ENCODE measurements at places on chromosomes 1 and 21.

- no peak for DNase-seq
These were observed 41.1 kb upstream of the TNFRSF1B start for GRCh38 chr1:12125422-12126355.

DNA sequence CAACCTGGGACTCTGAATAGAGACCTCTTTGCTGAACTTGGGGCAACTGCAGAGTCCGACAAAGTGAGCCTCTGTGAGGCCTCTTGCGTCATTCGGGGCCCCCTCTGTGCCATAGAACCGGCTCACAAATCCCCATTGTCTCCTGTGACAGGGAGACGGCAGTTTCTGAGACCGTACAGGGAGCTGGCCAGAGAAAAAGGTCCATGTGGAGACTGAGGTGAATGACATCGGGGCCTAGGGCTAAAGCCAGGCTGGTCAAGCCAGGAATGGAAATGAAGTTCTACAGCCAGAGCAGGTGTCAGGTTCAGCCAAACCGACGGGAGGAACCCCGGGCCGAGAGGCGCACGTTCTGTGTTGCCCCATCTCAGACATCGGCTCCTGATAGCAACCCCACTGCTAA lies 37.1 kb upstream of the TRIM67 start:
- no peak for DNase-seq

DNA sequence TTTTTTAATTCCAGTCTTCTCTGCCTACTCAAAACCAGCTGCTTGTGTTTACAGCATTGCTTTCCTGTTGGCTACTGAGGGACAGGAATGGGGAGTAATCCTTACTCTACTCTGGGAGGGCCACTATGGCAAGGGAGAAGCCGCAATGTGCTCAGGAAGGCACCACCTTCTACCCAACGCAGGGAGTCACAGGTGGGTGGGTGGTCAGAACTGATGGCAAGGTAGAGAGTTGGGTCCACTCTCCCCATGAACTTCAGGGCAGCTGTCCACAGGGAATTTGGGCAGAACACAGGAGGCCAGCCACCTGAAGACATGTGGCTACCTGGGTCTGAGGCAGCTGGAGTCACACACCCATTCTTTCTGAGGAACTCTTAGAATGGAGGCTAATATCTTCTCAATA lies 40.5 kb upstream of the HMGB4 start:
- DNase-seq = no peak

GRCh38 chr1:15173863-15174614 lies 20.5 kb downstream of the TMEM51 start:
- DNase-seq = no peak

GRCh38 chr1:93619507-93620171 lies 62.0 kb downstream of the BCAR3 start:
- no peak for DNase-seq

DNA sequence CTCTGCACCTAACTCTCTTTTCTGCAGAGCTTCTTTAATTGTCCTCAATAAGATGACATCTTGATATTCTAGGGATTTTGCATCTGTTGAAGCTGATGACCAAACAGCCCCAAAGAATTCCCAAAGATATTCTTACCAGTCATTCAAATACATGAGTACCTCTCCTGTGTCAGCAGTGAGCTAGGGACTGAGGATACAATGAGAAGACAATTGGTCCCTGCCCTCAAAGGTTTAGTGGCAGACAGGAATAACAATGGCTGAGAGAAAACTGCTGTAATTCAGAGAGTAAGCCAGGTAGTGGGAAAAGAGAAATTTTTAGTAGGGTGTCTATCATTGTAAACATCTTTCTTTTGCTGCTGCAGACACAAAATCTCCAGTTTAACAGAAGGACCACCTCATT lies 5.9 kb downstream of the MCOLN3 start:
- no peak for DNase-seq

GRCh38 chr1:91455896-91456295 lies 44.8 kb upstream of the CDC7 start:
- no peak for DNase-seq

DNA sequence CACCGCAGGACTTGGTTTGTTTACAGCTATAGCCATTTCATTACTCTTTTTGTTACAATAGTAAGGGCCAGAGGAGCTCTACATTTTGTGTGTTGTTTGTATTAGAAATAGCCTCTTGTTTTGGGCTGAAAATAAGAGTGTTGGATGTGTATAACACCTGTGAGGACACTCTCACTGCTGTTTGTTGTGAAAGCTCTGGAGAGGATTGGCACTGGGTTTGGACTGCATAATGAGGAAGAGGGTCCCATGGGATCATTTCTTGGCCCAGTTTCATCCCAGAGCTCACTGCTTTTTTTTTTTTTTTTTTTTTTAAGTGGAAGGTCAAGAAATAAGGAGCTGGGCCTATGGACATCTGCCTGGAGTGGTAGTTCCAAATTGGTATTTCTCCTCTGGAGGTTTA lies 61.6 kb upstream of the KIAA0040 start:
- no peak for DNase-seq

- no peak for DNase-seq
These were observed 12.0 kb downstream of the COQ8A start for GRCh38 chr1:226952118-226952441.

DNA sequence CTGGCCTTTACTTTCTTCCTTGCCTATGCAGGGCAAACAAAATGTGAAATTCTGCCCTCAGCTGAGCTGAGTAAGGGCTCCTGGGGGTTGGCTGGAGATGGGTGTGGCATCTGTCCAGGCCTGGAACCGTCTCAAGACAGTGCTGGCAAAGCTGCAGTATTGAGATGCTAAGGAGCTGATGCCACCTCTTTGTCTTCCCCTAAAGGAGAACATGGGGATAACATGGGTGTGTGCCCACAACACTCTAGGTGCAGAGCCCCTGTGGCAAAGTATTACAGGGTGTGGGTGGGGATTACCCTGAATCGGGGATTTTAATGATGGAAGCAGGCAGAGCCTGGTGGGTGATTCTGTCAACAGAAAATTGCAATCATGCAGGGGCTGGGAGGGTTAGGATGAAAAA lies 2.5 kb upstream of the ST3GAL3 start:
- DNase-seq = no peak

GRCh38 chr1:202154766-202155477 lies 5.5 kb downstream of the PTPN7 start:
- DNase-seq = no peak

GRCh38 chr1:172376431-172376830 lies 44.1 kb upstream of the C1orf105 start:
- no peak for DNase-seq

GRCh38 chr21:17442165-17442564 lies 70.7 kb upstream of the CXADR start:
- DNase-seq = no peak

GRCh38 chr1:90262791-90263190 lies 267.9 kb downstream of the ZNF326 start:
- no peak for DNase-seq

DNA sequence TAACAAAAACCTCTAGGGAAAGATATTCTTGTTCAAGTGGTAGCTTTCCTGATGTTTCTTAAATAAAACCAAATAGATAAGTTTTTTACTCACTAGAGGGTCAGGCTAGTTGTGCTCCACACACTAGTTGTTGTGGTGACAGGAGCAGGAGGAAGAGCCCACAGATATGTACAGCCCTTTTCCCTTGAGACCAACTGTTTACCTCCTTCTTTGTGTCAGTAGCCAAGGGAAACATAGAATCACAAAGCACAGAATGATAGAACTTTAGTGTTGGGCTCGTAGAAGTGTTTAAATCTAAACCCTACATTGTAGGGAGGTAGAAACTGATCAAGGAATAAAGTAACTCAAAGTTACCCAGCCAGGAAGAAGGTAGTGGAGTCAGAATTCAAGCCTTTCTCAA lies 309.0 kb downstream of the CTH start:
- no peak for DNase-seq

DNA sequence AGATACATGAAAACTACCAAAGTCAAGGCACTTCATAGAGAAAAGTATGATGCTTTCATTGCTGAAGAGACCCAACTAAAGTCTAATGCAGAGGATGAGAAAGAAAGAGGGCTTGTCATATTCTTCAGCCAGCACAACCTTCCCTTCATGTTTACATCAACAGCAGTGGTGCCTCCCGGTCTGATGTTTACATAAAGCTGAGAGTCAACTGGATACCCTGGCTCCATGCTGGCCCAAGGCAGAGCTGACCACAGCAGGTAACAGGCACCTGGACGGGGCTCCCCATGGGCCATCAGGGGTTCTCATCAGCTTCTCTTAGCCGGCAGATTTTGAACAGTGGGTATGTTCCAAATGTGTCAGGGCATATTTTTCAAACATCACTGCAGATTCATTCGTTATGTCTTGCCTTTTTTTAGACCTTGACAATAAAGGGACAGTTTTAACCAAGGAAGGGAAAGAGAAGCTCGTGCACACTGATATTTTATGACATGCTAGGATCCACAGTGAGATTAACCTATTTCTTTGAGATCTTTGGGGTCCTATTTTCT lies 117.1 kb downstream of the NRIP1 start:
- no peak for DNase-seq

DNA sequence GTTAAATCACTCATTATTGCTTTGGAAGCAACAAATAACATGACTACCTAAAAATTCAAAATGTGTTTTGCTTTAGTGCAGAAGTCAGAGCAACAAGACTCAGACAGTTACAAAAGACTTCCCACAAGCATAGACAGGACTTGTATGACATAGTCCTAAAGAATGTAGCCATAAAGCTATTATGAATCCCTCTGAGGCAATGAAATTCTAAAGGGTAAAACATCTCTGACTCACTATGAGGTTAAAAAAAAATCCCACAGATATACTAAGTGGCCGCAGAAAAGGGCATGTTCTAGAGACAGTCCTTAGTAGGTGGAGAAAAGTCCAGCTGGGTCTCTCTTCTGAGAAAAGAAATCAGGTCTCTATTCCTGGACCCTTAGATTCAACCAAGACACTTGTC lies 4.9 kb downstream of the PRKAB2 start:
- no peak for DNase-seq

DNA sequence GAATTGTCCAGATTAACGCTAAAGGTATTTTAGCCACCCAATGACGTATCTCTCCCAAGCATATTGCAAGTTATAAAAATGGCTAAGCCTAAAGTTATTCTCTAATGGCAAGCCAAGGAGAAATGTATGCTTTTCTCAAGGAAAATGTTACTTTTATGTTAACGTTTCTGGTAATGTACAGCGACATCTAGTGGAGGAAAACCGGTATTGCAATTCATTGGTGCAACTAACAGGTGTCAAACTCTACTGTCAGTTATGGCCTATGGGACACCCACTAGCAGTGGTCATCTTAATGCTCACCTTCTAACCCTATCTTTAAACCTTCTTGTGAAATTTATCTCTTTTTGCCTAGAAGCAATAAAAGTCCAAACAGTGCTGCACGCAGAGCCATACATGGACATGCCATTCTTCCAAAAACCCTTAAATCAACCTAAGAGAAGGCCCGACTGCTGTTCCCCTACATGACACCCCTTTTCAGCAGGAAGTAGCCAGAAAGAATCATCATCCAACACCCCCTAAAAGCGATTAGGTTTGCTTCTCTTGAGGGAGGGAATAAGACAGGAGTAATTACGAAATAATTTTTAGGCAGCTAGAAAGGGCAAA lies 68.7 kb upstream of the LRIF1 start:
- DNase-seq = peak; percentile 21

DNA sequence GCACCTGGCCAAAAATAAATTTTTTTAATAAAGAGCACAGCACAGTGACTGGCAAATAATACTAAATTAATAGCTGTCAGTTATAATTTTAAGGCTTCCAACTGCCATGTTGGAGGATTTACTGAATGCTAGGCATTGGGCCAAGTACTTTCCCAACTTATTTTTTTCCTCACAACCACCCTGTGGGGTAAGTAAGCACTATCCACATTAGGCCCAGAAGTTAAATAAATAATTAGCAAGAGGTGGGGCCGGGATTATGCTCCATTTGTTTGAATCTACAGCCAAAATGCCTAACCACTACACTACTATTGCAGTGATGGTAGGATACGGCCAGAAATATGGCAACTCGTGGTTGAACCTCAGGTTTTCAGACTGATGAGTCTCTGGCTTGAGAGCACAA lies 4.6 kb upstream of the TRNAU1AP start:
- no peak for DNase-seq

- no peak for DNase-seq
These were observed 67.0 kb upstream of the PDE9A start for GRCh38 chr21:42586406-42586805.

- no peak for DNase-seq
These were observed 4.4 kb upstream of the PIK3C2B start for GRCh38 chr1:204498981-204499380.

GRCh38 chr1:243217349-243217748 lies 37.7 kb downstream of the CEP170 start:
- DNase-seq = no peak

GRCh38 chr1:50278961-50279360 lies 144.3 kb downstream of the DMRTA2 start:
- DNase-seq = no peak

DNA sequence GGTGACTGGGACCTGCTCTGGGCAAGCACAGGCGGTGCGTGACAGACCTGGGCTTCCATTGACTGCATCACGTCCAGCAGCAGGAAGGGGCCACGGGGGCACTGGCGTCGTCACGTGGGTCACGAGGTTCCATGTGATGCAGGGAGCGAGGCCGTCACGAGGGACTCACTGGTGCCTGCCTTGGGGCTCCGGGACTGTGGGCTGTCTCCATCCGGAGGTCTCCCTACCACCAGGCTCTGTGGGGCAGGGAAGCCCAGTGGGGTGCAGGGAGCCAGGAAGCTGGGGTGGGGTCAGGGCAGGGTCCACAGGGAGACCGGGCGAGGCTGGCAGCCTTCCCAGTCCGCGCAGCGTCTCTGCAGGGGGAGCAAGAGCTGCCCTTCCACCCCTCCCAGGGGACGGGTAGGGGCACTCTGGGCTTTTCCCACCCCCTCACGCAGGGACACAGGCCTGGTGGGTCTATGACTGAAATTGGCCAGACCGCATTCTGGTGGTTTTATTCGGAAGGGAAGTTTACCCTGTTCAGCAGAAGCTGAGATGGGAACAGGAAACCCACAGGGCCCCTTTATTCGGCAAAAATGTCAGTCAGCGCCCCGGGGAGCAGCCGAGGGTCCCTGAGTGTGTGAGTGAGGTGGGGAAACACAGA lies 416 bp upstream of the TNFRSF14 start:
- DNase-seq = peak; percentile 96

DNA sequence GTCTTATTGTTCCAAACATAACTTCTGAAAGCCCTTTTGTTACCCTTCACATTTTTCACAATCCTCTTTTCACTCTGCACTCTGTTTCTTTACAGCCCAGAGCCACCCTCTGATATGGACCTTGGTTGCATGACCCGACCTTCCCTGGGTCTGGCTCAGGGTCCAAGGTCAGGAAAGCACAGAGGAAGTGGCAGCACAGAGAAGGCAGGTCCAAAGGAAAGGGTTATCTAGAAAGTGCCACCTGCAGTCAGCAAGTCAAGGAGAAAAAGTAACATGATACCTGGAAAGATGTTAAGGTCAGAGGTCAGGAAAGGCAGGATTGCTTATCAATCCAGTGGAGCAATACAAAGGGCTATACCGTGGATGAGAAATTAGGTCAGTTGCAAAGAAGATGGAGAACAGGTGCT lies 18.4 kb downstream of the BCAR3 start:
- no peak for DNase-seq

DNA sequence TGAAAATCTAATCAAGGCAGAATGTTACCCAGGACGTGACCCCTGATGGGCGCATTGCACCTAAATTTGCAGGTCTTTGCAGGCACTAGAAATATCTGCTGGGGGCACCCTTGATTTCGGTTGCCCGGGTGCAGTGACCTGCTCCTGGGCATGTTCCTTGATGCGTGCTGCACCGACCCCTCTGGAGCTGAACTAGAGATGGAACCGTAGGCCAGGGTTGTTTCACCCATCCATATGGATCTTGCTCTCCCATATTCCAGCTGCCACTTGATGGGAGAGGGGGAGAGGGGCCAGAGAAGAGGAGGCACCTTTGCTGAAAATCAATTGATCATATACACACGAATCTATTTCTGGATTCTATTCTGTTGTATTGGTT lies 8.4 kb upstream of the COL18A1 start:
- no peak for DNase-seq

GRCh38 chr1:43620956-43621355 lies 29.0 kb upstream of the KDM4A start:
- DNase-seq = no peak
